ENCODE measurements at places on chromosomes 3 and 15.

- H3K4me3 ChIP-seq = no peak overlapping the region
- no peak for DNase-seq
- H3K4me1 ChIP-seq = peaks cover 6% of the 10 kb centered on the region
- no peaks in the 10 kb centered on the region for H3K27me3 ChIP-seq
- no peak overlapping the region for H3K27ac ChIP-seq
These were observed 418.8 kb downstream of the OTOL1 start for GRCh38 chr3:161915418-161915750.

- no peaks in the 10 kb centered on the region for H3K27me3 ChIP-seq
- peaks cover 3% of the 10 kb centered on the region for H3K4me1 ChIP-seq
- H3K36me3 ChIP-seq = no peaks in the 10 kb centered on the region
- peak; percentile 30 for DNase-seq
- no peak overlapping the region for H3K4me3 ChIP-seq
These were observed 52.1 kb downstream of the ITGA11 start for GRCh38 chr15:68379759-68380290.

- no peak overlapping the region for H3K27ac ChIP-seq
- H3K27me3 ChIP-seq = no peaks in the 10 kb centered on the region
- DNase-seq = no peak
- H3K4me1 ChIP-seq = peaks cover 14% of the 10 kb centered on the region
- no peaks in the 10 kb centered on the region for H3K36me3 ChIP-seq
These were observed 904.6 kb downstream of the EPHA3 start for GRCh38 chr3:90011996-90012395.

DNA sequence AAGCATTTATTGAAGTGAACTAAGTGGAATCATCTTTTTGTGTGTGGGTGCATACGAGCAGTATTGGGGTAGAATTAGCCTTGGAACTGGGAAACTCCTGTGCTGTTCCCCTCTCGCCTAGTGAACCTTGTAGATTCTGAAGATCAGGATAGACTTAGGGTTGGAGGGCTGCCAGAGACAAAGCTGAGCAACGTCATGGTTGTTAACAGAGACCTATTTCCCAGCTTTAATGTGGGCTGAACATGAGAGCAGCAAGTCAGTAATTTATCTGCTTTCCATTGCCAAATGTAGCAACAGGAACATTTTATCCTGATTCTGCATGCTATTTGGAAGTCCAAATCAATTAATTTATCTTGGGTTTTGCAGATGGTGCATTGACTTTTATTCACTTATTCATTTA, 246.6 kb downstream of the IL20RB start:
- no peak overlapping the region for H3K27ac ChIP-seq
- no peaks in the 10 kb centered on the region for H3K4me1 ChIP-seq
- H3K27me3 ChIP-seq = peaks cover 19% of the 10 kb centered on the region
- H3K36me3 ChIP-seq = no peaks in the 10 kb centered on the region
- no peak overlapping the region for H3K4me3 ChIP-seq

GRCh38 chr15:52161406-52161966, 29.7 kb downstream of the GNB5 start:
- H3K4me3 ChIP-seq = no peak overlapping the region
- H3K27me3 ChIP-seq = no peaks in the 10 kb centered on the region
- no peak overlapping the region for H3K27ac ChIP-seq
- peaks cover 6% of the 10 kb centered on the region for H3K36me3 ChIP-seq
- H3K4me1 ChIP-seq = no peaks in the 10 kb centered on the region

GRCh38 chr15:93189561-93189960, 100.5 kb upstream of the RGMA start:
- H3K4me1 ChIP-seq = no peaks in the 10 kb centered on the region
- DNase-seq = no peak
- no peak overlapping the region for H3K4me3 ChIP-seq

DNA sequence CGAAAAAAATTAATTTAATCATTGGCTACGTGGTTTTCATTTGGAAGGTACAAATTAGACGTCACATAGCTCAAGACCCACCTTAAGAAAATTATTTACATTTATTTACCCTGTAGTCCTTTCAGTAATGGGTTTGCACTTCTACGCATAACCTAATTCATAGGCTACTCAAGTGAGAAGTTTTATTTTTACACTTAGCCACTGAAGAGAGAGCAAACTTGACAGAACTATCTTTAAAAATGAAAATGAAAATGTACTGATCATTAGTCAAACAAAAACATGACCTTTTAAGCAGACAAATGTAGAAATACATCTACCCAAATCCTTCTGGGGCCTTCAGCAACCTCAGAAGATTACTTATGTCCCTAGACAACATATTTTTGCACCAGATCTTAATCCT, 269.4 kb upstream of the TTC14 start:
- H3K36me3 ChIP-seq = no peaks in the 10 kb centered on the region
- no peak for DNase-seq
- no peaks in the 10 kb centered on the region for H3K27me3 ChIP-seq
- H3K27ac ChIP-seq = no peak overlapping the region

DNA sequence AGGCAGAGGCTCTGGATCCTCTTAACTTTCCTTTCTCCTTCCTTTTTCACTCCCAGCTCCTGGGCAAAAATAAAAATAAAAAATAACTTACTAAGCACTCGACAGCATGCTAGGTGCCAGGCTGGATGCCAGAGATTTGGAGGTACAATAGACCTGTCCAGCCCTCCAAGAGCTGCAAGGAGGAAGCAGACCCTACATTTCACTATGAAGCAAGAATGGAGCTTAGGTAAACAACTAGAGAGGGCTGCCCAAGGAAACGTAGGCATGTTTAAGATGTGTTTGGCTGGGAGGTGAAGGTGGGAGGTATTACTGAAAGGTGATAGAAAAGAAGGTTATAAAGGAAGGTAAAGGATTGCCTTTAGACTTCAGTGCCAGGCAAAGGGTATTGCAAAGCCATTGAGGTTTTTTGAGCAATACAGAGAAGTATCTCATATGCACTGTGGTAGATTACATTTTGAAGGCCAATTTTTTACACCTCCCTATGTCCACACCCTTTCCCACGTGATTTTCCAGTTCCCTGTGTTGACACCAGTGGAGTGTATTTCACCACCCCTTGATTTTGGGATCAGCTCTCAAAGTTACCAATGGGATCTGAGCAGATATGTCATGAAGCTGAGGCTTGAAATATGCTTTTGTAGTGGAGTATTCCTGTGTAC, 69.1 kb downstream of the DCLK3 start:
- H3K4me3 ChIP-seq = no peak overlapping the region
- no peaks in the 10 kb centered on the region for H3K4me1 ChIP-seq
- H3K36me3 ChIP-seq = no peaks in the 10 kb centered on the region
- H3K27ac ChIP-seq = no peak overlapping the region
- peaks cover 13% of the 10 kb centered on the region for H3K27me3 ChIP-seq

GRCh38 chr15:63493436-63493835, 11.0 kb upstream of the USP3 start:
- peaks cover 9% of the 10 kb centered on the region for H3K4me1 ChIP-seq
- no peak for DNase-seq

DNA sequence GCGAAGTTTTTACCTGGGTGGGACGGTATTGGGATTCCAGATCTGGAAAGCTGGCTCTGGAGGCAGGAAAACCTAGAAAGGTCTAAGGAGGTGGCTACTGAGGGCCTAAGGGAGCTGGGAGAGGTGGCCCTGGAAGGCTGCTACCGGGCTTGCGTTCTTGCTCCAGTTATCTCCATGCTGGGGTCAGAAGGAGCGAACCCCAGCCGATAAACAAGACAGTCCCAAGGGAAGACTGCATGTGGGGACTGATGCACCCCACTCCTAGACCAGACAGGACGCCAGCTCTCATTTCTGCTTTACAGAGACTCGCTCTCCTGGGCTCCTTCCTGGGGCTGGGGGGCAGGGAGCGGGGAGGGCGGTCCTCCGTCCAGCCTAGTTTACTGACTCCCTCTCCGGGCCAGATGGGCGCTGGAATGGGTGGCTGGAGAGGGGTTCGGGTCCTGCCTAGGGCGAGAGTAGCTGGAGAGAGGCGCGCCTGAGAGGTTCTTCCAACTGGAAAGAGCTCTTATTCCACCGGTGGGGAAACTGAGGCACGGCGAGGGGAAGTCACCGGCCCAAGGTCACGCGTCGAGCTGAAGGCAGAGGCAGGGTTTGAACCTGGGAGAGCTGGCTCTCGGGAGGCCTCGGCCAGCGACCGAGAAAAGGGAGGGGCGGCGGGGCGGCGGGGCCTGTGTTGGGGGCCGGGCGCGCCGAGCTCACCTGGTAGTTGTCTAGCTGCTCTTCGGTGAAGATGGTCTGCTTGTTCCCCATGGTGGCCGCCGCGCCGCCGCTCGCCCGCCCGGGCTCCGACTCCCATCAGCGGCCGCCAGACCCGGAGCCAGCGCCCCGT, 565 bp downstream of the CIB2 start:
- DNase-seq = no peak
- H3K4me3 ChIP-seq = peak overlapping the region; percentile 96
- H3K27ac ChIP-seq = no peak overlapping the region
- H3K36me3 ChIP-seq = no peaks in the 10 kb centered on the region
- peaks cover 15% of the 10 kb centered on the region for H3K4me1 ChIP-seq

GRCh38 chr15:79561982-79562381, 129.8 kb downstream of the MINAR1 start:
- no peak overlapping the region for H3K27ac ChIP-seq
- no peak overlapping the region for H3K4me3 ChIP-seq
- no peaks in the 10 kb centered on the region for H3K27me3 ChIP-seq
- H3K4me1 ChIP-seq = no peaks in the 10 kb centered on the region
- no peak for DNase-seq

DNA sequence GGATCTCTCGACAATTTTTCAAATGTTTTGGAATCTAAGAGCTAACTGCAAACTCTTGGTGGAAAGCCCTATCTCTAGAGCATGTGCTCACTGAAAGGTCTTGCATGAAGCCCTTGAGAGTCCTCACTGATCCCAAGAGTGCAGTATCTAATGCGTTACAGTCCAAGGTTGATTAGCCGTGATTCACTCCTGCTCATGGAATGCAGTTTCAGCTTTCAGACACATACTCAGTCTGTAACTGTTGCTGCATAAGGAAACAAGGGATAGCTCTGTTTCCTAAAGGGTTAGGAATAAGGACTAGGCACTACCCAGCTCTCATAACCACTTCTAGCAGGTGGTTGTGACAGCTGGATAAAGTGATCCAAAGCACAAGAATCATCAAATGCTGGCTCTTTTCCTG, 687.4 kb upstream of the CFAP20DC start:
- H3K27ac ChIP-seq = no peak overlapping the region
- peaks cover 25% of the 10 kb centered on the region for H3K4me1 ChIP-seq
- no peaks in the 10 kb centered on the region for H3K27me3 ChIP-seq
- no peak overlapping the region for H3K4me3 ChIP-seq
- no peaks in the 10 kb centered on the region for H3K36me3 ChIP-seq

DNA sequence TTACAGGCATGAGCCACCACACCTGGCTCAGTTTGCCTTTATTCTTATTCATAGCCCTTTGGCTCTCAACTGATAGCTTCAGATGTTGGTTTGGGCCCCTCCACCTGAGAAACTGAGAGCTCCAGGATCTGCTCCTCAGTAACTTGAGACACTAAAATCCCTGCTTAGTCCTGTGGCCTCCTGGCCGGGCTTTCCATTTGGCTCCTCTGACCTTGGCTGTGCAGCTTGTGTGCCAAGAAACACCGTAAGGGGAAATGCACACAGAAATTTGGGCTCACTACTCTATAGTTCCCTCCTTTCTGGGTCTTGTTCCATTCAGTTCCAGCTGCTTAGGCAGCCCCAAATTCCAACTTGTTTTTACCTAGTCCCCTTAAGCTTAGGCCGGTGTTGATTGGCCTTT, 24.9 kb downstream of the NIPA2 start:
- H3K4me3 ChIP-seq = no peak overlapping the region
- H3K27ac ChIP-seq = no peak overlapping the region
- no peaks in the 10 kb centered on the region for H3K4me1 ChIP-seq
- peaks cover 76% of the 10 kb centered on the region for H3K36me3 ChIP-seq

DNA sequence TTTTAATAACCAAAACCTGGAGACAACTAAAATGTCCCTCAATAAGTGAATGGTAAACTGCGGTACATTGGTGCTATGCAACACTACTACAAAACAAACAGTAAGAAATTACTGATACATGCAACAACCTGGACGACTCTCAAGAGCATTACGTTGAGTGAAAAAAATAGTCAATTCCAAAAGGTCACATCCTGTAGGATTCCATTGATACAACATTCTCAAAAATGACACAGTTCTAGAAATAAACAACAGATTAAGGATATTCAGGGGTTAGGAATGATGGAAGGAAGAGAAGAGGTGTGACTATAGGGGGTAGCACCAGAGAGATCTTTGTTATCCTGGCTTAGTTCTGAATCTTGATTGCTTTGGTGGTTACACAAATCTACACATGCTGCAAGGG, 72.2 kb downstream of the ZNF148 start:
- no peak overlapping the region for H3K27ac ChIP-seq
- no peaks in the 10 kb centered on the region for H3K27me3 ChIP-seq
- DNase-seq = no peak
- no peak overlapping the region for H3K4me3 ChIP-seq
- H3K36me3 ChIP-seq = peaks cover 16% of the 10 kb centered on the region

DNA sequence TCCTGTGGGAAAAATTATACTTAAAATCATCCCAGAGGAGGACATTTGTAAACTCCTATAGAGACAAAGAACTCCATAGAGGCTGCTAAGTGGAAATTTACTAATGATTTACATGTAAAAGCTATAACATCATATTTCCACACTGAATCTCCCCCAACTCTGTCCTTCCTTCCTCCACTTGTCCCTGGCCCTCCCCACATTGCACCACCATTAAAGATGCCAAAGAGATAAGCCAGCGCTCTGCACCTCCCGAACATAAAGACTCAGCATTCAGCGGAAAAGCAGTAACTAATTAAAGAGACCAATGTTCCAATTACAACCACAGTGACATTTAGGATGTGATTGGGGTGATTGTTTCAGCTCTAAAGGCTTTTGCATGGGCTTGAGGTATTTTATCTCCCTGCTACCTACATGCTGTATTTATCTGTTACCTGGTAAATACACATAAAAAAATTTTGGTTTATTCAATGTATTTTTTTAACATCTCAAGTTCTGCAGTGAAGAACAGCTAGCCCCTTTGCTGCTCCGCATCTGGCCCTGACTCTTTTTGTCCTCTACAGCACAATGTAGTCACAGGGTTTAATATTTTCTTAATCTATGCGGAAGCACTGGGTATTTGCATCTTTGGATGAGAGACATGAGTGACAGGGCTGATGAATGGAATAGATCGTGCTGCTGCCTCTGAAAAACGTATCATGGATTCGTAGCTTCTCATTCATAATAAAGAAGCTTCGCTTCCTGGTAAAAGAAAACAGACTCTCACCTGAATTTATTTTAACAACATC, 35.3 kb upstream of the B3GNT5 start:
- H3K4me1 ChIP-seq = no peaks in the 10 kb centered on the region
- no peak for DNase-seq
- H3K27me3 ChIP-seq = no peaks in the 10 kb centered on the region
- no peaks in the 10 kb centered on the region for H3K36me3 ChIP-seq
- no peak overlapping the region for H3K27ac ChIP-seq

GRCh38 chr15:76034111-76034510, 21.9 kb upstream of the NRG4 start:
- peaks cover 6% of the 10 kb centered on the region for H3K27me3 ChIP-seq
- H3K4me1 ChIP-seq = no peaks in the 10 kb centered on the region

DNA sequence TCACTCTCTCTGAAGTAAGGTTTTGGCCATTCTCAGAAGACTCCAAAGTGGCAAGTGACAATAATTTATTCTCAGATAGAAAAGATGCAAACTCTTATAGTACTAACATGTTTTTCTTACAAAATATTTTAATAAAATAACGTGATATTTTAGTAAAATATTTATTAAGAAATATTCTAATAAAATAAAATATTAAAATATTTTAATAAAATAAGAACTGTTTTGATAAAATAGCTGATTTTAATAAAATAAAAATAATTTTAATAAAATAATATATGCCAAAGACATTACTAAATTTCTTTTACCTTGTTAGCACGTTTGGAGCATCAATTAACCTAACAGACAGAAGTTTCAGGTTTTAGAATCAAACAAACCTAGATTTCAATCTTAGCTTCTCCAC, 424.0 kb upstream of the NECTIN3 start:
- no peaks in the 10 kb centered on the region for H3K36me3 ChIP-seq
- no peak for DNase-seq
- H3K27ac ChIP-seq = no peak overlapping the region
- H3K4me3 ChIP-seq = no peak overlapping the region

Data from DND-41 (cell line).